Right cardiac atrium (tissue), 5 donors: ENCODE measurements at places on chromosomes 2 and 18.
A peak's percentile ranks its signal among the peaks of the same experiment; 100 is the strongest.

DNA sequence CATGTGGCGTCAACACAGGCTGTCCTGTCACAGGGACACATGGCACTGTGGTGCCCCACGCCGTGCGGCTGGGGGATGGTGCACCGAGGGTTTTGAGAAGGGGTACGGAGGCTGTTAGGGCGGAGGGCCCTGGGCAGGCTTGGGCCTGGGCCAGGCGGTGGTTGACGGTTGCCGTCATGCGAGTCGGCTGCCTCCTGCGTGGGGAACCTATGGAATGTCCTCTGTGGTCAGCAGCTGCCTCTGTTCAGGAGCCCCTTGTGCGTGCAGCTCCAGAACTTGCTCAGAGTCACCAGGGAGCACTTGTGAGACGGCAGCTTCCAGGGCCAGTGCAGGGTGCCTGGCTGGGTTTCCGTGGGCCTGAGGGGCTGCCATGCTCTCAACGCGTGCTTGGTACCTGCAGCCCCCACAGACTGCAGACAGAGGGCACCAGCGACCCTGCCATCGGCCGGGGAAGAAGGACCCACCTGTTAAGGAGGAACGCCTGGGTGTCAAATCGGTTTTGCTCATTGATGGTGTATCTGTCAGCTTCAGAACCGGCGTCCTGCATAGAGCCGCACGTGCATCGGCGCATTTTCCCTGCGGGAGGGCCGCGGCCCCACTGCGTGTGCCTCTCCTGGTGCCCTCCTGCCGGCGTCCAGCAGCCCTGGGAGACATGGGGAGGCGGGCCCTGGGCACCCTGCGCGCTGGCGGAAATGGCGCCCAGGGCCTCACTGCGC is 10.0 kb upstream of the D2HGDH start:
- no peak for DNase-seq

GRCh38 chr2:143347901-143348414 is 218.7 kb downstream of the ARHGAP15 start:
- no peak for DNase-seq

DNA sequence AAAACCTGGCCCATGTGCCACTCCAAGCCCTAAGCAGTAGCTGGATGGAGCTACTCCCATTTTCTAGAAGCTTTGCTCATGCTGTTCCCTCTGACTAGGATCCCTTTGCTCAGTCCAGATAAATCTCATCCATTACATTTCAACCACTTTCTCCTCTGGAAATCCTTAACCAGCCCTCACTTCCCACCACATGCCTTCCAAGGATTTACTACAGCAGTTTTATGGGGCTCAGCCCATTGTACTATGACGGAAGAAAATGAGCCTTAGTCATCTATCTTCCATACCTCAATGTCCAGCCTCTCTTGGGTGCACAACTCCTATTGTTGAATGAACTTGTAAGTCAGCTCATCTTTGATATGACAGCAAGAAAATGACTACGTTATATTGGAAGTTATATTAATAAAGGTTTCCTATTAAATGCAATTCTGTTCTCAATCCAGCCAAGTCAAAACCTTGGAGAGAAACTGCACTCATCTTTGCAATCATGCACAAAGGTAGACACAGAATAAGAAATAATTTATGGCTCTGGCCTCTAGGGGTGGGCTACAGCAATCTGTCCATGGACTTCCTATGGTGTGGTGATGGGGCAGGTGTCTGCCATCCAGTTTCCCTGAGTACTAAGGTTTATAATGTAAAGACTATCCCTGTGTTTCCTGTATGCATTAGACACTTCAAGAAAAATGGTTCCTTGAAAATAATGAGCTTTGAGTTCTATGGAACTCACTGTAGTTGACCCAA is 3.4 kb downstream of the B4GALT6 start:
- DNase-seq = no peak

GRCh38 chr18:78082816-78083215 is 833.2 kb downstream of the GALR1 start:
- no peak for DNase-seq

DNA sequence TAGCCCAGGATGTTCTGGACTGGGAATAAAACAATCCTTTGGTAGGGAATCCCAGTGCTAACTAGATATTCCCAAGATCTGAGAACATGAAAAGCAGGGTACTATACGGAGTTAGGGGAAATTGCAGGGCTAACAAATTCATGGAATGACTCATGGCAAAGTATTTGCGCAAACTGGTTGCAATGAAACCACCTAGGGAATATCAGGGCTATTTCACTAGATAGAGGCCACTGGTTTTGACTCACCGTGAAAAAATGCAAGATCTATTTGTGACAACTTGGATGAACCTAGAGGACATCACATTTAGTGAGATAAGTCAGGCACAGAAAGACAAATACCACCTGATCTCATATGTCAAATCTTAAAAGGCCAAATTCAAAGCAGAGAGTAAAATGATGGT is 233.3 kb downstream of the MBD2 start:
- DNase-seq = no peak

DNA sequence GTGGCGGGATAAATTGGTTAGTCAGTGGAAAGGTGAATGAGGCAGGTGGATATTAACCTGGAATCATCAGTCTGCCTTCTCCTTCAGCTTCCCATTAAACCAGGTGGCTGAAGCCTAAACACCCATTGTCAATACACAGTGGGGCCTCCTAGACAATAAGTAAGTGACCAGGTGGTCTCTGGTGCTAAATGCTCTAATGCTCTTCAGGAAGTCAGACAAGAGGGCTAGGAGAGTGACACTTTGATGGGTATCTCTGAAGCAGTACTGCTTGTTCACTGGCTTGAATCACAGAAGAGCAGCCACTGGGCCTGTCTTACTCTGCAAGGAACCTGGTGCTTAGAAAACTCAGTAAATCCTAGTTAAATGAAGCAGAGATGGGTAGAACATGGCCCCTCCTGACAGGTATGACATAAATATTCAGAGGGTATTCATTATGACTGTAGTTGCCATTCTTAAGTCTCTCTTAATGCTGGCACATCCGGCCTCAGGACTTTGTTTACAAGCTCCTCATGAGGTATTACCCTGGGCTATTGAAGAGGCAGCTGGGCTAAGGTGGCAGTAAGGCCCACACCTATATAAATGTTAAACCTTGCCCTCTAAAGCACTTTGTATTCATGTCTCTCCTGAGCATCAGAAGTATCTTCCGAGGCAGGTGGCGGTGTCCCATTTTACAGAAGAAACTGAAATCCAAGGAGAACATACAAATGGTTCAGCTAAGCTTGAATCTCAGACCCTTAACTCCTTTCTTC is 104.9 kb downstream of the NCK2 start:
- DNase-seq = no peak

DNA sequence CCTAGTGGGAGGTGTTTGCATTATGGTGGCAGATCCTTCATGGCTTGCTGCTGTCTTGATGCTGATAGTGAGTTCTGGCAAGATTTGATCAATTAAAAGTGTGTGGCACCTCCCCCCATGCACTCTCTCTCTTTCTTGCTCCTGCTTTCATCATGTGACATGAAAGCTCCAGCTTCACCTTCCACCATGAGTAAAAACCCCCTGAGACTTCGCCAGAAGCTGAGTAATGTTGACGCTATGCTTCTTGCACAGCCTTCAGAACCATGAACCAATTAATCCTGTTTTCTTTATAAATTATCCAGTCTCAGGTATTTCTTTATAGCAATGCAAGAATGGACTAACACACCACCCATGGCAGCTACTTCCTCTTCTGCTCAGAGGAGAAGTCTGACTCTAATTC is 2181.4 kb upstream of the PIK3C3 start:
- DNase-seq = no peak

GRCh38 chr2:152071092-152071491 is 27.8 kb downstream of the CACNB4 start:
- DNase-seq = no peak

- DNase-seq = no peak
These were observed 83.2 kb downstream of the CD8B2 start for GRCh38 chr2:106570316-106570715.

DNA sequence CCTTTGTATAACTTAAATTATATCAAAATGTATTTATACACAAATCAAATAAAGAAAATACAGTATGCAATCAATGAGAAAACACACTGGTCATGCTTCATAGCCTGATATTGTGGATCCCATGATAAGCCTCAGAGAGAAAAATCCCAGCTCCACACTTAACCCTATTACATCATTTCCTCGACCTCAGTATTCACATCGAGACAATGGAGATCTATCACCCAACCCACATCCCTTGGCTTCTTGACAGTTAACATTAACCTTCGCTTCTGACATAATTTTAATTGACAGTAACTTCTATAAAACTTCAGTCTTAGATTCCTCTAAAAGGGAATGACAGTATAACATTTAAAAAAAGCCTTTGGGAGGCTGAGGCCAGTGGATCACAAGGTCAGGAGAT is 11.6 kb downstream of the TMX3 start:
- no peak for DNase-seq

DNA sequence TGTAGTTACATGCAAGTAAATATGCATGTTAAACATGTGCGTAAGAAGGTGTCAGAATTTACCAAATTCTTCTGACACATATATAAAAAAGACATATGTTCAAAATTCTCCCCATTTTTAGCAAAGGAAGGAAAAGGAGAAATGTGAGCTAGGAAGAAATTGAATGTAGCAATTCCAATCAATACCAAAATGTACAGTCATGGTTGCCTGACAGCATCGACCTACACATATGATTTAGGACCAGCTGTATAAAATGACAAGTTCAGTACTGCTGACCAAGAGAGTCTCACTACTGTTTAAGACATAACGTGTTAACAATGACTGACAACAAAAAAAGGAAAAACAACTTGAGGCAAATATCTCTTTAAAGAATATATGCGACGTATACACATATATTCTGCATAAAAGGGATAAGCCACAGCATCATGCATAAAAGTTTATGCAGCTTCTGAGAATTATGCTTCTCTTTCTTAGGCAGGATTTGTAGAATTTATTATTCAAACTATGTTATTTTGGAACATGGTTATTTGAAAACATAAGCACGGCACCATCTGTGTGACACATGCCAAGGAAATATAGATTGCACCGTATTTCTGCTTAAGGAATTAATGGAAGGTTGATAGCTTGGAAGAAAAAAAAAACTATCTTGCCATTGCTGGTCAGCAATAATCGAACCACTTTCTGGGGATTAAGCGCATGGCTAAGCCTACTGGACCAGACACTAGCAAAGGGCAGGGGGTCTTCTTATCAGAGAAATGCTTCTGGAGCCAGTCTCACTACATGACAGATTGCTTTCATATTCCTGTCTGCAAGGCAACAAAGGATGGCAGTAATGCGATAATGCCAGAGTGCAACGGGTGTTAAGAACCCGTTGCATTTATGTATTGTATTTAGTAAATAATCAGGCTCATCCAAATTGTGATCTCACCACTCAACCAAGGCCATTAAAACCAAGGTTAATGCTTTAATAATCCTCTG is 154.0 kb downstream of the WDPCP start:
- DNase-seq = no peak

DNA sequence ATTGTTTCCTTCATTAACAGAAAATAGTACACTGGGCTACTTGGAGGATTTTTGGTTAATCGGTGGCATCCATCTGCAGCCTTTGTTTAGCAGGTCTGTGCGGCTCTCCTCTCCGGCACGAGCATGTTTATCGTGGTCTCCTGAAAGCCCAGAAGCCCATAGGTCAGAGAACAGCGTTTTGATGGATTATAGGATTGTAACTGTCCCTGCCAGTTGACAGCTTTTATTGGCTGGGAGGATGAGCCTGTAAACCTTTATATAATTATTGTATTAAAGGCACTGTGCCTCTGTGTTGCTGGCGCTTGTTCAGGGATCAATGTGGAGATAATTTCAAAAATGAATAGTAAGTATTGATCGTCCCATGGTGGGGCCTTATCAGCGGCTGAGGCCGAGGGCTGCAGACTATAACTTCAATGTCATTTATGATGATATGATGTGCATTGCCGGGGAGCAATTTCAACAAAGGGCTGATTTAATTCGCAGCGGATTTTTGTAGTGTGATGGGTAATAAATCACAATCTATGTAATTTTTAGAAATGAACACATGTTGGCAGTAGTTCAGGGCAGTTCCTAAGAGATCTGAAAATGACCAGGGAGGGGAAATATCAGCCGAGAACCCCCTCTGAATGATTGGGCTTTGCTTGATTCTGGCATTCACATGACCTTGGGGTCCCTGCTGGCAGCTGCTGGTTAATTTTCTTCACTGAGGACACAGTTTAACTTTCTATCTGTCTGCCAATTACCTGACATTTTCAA is 736.1 kb downstream of the GALR1 start:
- DNase-seq = no peak

DNA sequence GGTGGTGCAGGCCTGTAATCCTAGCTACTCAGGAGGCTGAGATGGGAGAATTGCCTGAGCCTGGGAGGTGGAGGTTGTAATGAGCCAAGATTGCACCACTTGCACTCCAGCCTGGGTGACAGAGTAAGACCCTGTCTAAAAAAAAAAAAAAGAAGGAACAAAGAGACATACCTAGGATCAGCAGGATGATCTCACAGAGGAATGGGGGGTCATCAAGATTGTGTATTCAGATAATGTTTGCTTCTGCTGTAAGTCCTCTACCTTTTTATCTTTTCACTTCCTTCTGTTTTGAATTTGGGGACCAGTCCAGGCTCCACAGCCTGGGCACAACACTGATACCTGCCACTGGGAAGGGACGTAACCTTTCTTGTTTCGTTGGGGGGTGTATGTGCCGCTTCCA is 53.2 kb downstream of the MAP4K4 start:
- DNase-seq = no peak

DNA sequence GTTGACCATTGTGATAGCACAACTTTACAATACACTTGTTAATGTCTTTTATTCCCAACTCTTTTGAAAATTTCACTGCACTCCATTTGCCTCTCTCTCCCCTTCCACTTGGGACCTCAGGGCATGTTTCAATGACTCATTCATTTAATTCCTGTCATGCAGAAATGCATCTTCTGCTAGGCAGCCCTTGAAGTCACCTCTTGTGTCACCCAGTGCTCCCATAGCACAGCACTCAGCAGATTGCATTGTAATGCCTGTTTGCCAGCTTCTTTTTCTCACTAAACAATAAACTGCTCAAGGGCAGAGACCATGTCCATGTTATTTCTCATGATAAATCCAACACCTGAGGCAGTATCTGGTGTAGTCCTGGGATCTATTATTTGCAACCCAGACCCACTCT is 85.9 kb upstream of the ACSL3 start:
- DNase-seq = no peak

DNA sequence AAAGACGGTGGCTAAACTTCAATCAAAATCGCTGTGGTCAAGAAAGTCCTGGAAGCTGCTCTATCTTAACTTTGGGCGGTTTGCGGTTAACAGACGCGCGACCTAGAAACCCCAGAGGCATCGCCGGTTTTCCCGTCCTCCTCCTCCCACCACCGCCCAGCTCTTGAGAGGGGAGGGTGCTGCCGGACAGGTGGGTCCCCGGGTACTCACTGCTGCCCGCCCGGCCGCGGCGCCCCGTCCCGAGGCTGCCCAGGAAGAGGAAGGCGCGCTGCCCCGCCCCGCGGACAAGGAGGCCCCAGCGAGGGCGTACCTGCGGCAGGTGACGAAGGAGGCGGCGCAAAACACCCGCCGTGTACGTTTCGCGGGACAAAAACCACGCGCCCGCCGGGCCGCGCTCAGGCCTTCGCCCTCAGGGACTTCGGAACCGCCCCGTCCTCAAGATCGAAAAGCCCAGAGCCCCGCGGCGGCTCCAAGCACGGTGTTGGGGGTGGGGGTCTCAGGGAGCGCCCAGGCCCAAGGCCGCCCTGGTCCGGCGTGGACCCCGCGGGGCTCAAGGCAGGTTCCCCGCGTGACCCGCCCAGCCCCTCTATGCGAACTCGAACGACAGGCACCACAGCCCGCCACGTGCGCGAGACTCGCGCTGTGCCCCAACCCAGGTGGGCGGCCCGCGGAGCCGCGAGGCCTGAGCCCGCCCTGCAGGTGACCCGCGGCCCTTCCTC is at the start of gene SH3YL1:
SH3YL1 (minus strand) TSS at position 259 of the 719 bp plus-strand sequence; CDS start at position 211, 48 bp downstream.
- peak; percentile 66 for DNase-seq
